Activated naive CD8-positive, alpha-beta T cell treated with anti-CD3 and anti-CD28 coated beads for 36 hours (primary cell): ENCODE measurements at places on chromosomes 7 and 10.
A peak's percentile ranks its signal among the peaks of the same experiment; 100 is the strongest.

DNA sequence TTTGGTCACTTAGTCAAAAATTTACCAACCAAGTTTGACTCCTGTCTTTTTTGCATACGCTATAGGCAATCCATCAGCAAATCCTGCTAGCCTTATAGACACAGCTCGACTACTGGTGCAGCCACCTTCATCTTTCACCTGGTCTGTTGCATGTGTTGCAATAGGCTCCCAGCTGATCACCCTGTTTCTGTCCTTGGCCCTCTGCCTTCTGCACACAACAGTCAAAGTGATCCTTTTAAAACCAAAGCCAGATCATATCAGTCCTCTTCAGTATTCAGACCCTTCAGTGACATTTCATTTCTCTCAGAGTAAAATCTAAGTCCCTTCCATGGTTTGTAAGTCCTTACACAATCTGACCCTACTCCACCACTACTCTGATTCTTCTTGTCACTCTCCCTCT lies 10.9 kb upstream of the CDK6 start:
- no peak for DNase-seq

GRCh38 chr7:95304990-95305389 lies 19.3 kb downstream of the PON1 start:
- no peak for DNase-seq

DNA sequence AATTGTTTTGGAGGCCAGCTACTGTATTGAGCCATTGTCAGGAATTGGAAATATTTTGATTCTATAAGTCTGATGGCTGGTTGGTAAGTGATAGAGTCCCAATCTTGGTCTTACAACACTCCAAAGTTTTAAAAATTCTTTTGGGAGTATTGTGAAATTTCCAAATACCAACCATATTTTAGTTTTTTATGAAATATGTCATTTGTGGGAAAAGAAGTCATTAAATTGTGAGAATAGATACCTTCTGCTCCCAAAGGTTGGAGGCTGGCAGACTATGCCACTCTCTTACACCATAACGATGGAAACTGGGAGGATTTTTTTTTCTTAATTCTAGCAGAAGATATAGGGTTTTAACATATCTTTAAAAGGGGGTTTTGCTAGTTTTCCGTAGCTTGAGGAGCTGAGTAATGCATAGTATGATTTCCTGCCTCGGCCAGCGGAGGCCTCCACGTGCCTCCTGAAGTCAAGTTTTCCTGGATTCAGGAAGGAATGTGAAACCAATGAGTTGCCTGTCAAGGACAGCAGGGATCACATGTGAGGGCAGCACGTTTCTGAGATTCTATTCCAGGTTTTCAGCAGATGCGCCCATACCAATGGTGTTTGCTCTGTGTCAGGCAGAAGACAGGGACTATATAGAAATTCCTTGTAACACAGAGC lies 92.2 kb upstream of the LAMB4 start:
- no peak for DNase-seq

DNA sequence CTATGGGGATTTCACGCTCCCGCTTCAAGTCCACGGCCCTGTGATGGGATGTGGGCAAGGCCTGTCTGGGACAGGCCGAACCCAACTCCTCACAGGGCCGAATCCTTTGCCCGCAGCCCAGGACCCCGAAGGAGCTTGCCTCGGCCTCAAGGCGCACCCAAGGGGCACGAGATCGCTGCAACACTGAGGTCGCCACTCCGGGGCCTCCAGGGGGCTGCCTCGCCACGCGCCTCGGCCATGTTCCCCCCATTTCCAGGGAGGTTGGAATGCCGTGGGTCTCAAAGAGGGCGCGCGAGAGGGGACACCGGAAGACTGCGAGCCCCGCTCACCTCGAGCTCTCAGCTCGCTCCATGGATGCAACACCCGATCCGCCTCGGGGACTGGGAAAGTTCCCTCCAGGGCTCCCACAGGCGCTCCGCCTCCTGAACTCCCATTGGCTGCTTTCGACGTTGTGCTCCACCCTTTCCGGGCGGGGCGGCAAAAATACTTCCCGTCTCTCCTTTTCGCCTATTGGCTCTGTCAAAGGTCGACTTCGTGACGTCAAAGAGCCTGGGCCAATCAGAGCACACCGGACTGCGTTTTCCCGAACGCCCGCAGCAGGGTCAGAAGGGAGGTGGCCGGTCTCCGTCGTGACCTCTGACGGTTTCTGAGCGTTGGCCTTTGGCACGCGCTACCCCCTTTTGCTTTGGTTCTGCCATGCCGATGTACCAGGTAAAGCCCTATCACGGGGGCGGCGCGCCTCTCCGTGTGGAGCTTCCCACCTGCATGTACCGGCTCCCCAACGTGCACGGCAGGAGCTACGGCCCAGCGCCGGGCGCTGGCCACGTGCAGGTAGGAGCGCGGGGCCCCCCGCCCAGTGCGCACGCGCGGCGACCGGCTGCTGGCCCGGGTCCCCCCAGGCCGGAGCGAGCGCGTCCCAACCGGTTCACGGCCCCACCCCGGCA lies at the start of the genes AIMP2 and PMS2:
TSS of gene AIMP2 (plus strand) at position 605 of the 944 bp plus-strand sequence. CDS start at position 697, 92 bp downstream.
TSS of gene PMS2 (minus strand) at position 382 of the 944 bp plus-strand sequence. CDS start at position 352, 30 bp downstream.
- peak; percentile 96 for DNase-seq

- DNase-seq: no peak
Observed at GRCh38 chr10:13859979-13860654, 273.4 kb downstream of the PRPF18 start.

GRCh38 chr10:30396293-30396692 lies 37.7 kb upstream of the MAP3K8 start:
- no peak for DNase-seq

DNA sequence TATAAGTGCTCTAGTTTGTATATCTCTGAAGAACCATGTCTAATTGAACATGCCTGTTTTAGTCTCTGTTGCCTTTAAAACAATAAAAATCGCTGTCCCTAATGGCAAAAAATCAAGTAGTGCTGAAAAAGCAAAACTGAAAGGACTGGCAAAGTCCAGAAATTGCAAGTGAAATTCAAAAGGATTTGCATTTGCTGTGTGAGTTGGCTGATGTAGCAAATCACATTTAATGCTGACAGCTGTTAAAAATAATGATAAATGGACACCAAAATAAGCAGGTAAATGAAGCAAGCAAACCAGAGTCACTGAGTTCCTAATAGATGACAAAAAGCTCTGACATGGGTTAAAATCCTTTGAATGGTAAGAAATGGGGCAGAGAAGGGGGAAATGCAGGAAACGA lies 874.1 kb downstream of the GRM8 start:
- DNase-seq: no peak

GRCh38 chr7:94556028-94556427 lies 46.4 kb downstream of the CASD1 start:
- no peak for DNase-seq

DNA sequence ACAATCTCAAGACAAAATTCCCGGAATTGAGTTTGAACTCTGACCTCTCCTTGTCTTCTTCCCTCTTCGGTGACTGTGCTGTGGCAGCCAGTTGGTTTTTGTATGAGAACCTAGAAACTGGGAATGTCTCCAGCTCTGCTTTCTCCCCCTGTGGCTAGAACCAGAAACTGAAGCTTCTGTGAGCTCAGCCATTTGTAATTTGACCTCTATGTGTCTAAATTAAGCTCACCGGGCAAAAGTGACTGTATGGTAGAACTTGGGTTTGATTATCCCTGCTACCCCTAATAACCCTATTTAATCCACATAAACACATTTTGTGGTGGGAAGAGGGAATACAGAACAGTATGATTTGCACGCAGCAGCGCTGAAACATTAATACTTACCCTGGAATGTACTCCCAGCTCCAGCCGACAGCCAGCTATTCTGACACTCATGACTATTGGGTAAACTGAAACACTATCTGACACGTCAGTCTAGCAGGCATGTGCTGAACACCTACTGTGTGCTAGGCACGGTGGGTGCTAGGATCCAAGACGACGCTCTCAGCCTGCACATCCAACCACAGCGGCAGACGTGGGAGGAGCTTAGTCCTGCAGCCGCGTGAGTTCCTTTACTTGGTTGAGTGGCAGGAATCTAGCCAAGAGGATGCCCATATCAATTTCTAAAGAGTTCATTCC lies 324.8 kb downstream of the SFMBT2 start:
- no peak for DNase-seq

DNA sequence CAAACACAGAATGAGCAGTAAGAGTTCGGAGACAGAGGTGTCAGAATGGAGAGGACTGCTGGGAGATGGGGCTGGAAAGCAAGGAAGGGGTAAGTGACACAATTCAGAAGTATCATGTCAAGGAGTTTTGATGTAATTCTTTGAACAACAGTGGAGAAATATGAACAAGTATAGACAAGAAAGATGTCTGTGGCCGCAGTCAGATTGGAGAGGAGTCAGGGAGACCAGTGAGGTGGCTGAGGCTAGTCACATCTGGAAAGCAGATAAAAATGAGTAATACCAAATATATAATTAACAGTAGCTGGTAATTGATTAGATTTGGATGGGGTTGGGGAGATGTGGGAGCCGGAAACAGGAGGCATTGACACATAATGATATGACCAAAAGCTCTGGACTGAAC lies 540.9 kb downstream of the SUGCT start:
- no peak for DNase-seq

DNA sequence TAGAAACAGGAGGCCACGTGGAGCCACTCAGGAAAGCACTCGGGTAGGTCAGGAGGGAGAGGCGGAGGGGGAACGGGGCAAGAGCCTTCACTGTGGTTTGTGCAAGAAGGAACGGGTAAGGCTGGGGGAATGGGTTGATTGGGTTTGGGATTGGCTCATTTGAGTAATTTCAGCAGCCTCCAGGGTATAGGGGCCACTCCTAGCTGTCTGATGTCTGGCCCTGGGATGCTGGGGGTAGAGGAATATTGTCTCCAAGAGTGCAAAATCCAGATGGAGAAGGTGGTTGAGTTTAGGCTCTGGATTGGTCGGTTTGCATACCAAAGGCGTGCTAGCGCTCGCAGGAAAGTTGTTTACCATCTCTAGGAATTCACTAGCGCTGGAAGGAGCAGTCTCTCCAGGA lies 47.2 kb downstream of the MYL10 start:
- DNase-seq: no peak

- no peak for DNase-seq
Observed at GRCh38 chr7:72465521-72465920, 53.4 kb upstream of the CALN1 start.

GRCh38 chr10:2979306-2979705 lies 88.0 kb upstream of the PFKP start:
- no peak for DNase-seq

DNA sequence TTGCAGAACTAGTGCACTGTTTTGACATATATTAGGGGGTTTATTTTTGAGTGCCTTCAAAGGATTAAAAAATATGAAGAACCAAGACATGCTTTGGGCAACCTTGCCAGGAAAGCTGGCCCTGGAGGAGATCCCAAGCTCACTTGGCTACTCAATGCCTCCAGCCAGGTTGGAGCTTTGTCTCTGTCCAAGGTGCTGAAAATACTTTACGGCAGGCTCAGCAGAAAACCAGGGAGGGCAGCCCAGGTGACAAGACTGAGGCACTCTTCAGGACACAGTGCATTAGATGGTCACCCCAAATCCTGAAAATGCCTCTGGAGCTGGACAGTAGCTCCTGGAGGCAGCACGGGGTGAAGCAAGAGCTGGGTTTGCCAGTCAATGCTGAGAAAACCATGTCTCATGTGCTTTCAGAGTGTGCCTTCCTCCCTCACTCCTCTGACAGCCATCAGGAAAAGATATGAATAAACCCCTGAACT lies 5.8 kb upstream of the KCNH2 start:
- DNase-seq: no peak

- no peak for DNase-seq
Observed at GRCh38 chr10:88499569-88500470, 83.3 kb downstream of the RNLS start.

DNA sequence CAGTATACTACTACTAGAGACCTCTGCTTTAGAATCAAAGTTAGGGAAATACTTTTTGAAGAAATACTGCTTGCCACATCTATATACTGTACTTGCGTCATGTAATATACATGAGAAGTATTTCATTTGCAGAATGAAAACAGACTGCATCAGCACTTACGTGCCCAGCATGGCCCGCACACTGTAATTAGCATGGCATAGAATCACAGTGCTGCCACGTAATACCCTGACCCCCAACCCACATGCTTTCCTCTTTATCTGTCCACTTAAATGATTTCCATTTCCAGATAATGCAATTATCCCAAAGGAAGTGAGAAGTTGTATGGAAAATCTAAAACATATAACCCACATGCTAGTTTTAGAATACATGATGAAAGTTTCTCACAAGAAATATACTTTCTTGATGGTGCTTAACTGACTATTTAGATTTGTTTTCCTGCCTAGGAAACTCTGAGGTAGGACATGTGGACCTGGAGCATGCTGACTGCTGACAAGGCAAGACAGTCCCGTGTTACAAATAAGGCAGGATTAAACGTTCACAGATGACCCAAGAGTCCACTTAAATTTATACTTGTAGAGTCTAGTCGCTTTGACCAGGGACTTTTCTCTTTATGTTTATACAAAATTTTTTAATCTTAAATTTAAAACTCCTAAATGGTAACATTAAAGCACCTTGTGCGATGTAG lies 12.6 kb downstream of the USP6NL start:
- no peak for DNase-seq

GRCh38 chr7:66883716-66884115 lies 37.3 kb upstream of the TMEM248 start:
- no peak for DNase-seq

GRCh38 chr10:86061278-86062197 lies 305.1 kb downstream of the GRID1 start:
- no peak for DNase-seq

GRCh38 chr7:158520825-158521224 lies 66.8 kb downstream of the PTPRN2 start:
- DNase-seq: no peak

GRCh38 chr10:43573250-43574000 lies 991 bp downstream of the ZNF239 start:
- DNase-seq: no peak

- no peak for DNase-seq
Observed at GRCh38 chr10:44387853-44388251, 3.0 kb upstream of the CXCL12 start.
